Skin of body (tissue), 3 donors: ENCODE measurements at places on chromosomes 2 and 18.

DNA sequence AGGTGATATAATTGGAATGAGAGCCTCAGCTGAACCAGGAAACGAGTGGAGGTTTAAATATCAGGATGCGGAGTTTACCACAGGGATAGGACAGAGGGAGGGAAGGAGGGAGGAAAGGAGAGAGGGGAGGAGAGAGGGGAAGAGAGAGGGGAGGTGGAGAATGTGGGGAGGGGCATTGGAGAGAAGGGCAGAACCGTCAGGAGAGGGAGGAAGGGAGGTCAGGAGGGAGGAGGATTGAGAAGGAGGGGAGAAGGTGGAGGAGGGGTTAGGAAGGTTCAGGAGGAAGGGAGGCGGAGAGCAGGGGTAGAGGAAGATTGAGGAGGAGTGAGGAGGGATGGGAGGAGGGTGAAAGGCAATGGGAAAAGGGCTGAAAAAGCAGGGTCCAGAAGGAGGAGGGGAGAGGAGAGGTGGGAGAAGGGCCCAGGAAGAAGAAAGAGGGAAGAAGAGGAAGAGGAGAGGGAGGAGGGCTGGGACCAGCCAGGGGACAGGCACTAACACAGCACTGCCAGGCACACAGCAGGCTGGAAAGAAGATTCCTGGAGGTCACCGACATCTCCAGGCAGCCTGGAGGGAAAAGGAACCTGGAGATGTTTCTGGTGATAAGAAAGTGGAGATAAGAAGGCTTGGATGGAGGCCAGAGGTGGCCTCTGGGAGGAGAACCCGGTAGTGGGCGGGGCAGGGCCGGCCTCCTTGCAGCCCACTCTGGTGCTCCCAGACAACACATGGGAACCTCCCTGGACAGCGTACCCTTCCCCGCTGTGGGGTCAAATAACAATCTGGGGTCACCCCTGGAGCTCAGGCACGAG is 176.7 kb upstream of the SMAD2 start:
- DNase-seq: no peak

GRCh38 chr18:5842653-5843052 is 52.7 kb downstream of the TMEM200C start:
- DNase-seq: no peak

GRCh38 chr2:47038656-47039488 is 116.2 kb downstream of the STPG4 start:
- no peak for DNase-seq

- DNase-seq: no peak
These were observed 171.9 kb downstream of the ARHGAP28 start for GRCh38 chr18:6901286-6901926.

GRCh38 chr2:195706161-195706900 is 49.3 kb downstream of the SLC39A10 start:
- DNase-seq: no peak

DNA sequence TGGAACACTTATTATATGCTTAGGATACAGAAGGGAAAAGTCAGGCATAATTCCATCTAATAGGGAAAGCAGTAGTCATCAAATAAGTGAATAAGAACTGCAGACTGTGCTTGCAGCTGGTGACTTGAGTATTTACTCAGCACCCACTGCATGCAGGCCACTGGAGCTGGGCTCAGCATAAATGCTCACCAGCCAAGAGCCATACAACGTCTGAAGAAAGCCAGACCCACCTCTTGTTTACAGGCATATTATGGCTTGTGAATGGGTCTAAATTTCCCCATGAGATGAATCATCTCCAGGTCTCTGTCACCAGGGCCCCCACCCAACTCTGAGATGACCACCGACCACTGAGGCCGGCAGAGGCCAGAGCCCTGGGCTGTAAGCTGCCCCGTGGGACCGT is 123.8 kb upstream of the PKDCC start:
- DNase-seq: no peak

DNA sequence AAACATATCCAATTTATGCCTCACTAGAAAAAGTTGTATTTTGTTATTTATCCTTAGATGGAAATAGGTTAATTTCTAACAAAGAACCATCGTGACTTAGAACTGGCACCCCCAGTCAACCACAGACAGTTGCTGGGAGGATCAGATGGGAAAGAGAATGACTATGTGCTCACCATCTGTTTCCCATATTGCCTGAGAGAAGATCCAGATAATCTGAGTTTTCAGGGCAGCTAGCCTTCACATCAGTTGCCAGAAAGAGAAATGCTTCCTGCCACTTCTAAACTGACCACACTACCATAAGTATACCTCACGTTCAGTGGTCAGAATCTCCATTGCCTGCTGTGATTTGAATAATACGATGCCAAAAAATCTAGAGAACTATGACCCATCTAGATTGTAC is 28.4 kb upstream of the NEB start:
- DNase-seq: no peak

GRCh38 chr2:159094173-159094737 is 125.8 kb downstream of the TANC1 start:
- no peak for DNase-seq

- peak; percentile 8 for DNase-seq
These were observed 239.8 kb downstream of the EN1 start for GRCh38 chr2:118607641-118608040.

DNA sequence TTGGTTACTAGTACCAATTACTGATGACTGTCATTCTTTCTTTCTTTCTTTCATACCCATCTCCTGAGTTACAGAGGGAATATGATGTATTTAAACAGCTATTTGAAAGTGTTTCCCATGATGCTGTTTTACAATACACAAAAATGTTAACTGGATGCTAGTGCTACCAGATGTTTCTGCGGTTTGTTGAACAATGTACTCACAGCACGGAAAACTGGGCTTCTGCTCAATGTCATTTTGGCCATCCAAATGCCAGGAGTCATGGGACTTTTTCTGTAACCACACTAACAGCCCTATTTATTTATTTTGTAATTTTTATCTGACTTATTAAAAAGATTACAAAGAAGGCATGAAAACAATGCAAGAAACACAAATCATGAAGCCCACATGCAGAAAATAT is 313.8 kb downstream of the RIT2 start:
- DNase-seq: peak; percentile 24

DNA sequence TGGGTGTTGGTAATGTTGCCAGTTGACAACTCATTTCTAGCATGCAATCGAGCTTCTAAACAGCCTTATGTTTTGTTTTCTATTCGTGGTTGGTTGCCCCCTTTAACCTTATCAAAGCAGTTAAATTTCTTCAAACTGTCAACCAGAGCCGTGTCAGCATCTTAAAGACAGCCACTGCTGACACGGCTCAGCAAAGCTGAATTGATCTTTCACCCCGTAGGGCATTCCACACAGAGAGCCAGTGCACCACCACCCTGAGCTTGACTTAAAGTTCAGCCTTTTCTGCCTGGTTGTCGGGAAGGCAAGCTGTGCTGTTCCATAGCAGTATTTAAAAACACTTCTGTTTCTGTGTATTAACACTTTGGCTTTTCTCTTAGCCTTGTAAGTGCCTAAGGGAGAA is 355.0 kb upstream of the CHST9 start:
- no peak for DNase-seq

DNA sequence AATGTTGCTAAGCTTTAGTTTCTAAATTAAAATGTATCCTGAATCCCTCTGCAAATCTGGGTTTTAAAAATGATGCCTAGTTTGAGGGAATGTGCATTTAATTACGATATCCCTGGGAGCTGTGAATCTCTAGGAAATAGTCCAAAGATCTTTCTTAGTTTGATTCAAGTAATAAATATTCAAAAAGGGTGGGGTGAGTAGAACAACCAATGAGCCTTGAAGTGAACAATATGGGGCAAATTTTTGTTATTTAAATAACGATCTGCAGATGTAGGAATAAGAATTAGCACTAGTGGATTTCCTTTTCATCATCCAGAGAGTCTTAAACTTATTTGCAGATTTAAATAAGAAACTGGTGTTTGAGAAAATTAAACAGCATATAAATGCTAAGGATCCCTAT is 106.3 kb downstream of the ACVR1 start:
- DNase-seq: peak; percentile 77

GRCh38 chr2:118168615-118169014 is 80.3 kb downstream of the INSIG2 start:
- no peak for DNase-seq

GRCh38 chr18:48785091-48785614 is 165.6 kb downstream of the SMAD7 start:
- DNase-seq: no peak

DNA sequence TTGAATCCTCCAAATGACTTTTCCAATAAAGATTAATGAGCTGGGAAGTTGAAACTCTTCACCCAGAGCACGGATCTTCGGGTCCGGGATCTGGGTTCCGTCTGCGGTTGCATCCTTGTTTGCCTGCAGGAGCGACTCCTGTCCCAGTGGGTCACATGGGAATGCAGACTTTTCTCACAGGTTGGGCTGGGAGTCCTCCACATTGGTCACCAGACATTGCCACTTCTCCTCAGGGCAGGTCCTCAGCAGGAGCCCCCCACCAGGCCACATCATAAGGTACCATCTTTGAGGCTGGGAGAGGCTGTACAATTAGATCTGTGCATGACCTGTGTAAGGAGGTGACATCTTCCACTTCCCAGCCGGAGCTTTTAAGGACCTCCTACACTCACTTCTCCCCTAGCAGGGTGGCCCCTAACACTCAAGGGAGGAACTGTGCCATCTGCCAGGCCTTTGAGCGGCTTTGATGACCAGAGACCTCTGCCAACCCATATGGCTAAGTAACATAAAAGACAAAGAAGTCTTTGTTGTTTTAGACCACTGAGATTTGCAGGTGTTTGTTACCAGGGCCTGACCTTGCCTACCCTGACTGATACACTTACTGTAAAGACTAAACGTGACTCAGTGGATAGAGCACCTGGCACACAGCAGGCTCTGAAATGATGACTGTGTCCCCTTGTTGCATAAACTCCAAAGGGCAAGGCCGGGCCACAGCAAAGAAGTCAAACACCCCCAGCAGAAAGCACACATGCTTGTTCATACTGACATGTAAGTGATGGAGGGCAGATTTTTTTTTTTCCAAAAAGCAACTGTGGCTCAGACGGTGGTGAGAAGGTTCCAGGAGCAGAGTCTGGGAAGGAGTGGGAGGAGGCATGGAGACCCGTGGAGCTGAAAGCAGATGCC is 7.9 kb upstream of the TEX51 start:
- no peak for DNase-seq

GRCh38 chr18:22412176-22412911 is 5.4 kb downstream of the CTAGE1 start:
- DNase-seq: no peak

DNA sequence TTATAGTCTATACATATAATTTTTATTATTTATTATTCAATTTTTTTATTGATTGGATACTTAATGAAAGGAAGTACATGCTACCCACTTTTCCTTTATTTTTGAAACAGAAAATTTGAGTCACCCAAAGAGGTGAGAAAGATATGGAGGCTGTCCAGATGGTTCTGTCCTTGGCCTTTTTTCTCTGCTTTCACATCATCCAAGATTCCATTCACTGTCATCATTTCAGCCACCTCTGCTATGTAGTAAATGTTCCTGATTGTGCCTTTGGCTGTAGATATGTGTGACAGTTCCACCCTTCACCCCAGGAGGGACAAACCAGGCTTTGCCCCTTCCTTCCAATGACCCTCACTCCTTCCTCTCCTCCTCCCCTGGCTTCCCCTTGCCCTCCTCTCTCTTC is 675.7 kb upstream of the ID2 start:
- no peak for DNase-seq

DNA sequence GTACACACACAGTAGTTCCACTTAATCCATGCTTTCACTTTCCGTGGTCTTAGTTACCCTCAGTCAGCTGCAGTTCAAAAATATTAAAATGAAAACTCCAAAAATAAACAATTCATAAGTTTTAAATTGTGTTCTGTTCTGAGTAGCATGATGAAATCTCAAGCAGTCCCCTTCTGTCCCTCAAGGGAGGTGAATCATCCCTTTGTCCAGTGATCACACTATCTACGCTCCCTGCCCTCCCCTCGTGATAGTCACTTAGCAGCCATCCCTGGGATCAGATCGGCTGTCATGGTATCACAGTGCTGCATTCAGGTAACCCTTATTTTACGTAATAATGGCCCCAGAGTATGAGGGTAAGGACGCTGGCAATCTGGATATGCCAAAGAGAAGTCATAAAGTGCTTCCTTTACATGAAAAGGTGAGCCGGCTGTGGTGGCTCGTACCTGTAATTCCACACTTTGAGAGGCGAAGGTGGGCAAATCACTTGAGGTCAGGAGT is 5.8 kb upstream of the RTN4 start:
- DNase-seq: no peak

- no peak for DNase-seq
These were observed 44.0 kb downstream of the CYP26B1 start for GRCh38 chr2:72103690-72104089.

DNA sequence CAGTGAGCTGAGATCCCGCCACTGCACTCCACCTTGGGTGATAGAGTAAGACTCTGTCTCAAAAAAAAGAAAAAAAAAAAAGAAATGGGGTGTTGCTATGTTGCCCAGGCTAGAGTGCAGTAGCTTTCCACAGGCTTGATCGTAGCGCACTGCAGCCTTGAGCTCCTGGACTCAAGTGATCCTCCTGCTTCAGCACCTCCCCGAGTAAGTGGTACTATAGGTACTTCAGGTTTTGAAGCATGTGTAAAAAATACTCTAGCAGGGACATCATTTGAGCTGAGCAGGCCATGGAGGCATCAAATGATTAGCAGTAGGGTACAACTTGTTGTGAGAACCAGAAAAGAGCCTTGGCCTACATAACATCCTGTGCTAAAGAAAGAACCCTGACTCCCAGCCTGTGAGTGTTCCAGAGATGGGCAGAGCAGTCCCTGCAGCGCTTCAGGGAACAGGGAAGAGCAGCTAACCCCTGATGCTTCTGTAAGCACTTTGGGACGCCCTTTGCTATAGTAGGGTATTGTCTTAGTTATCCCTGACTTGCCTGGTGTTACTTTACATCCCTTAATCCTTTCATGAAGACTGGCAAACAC is 119.1 kb downstream of the NEDD4L start:
- no peak for DNase-seq

GRCh38 chr2:241213041-241213440 is 24.6 kb downstream of the ANO7 start:
- no peak for DNase-seq

DNA sequence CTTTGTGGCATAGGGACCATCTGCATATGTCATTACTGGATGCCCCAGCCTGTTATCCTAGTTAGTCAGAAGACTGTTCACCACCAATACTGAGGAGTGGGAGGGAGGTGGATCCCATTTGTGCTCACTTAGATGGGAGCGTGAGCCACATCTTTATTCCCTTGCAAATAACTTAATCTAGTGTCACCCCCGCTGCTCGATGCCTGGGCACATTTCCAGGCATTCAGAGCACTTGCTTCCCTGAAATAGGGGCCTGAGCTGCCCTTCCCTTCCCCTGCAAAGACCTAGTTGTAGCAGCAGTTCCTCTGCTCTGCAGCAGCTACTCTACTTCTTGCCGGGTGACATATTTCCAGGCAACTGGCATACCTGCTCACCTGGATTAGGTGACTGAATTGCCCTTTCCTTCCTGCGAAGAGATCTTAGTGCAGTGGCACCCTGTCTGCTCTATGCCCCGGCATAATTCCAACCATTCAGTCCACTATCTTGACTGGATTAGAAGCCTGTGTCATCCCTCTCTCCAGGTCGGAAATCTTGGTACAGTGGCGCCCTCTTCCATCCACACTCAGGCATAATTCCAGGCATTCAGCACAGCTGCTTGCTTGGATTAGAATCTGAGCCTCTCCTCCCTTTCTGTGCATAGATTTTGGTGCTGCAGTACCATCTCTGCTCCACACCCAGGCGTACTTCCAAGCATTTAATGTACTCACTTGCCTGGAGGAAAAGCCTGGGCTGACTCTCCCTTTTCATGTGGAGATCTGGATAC is 1389.1 kb upstream of the TMEFF2 start:
- DNase-seq: no peak
